ENCODE measurements at places on chromosomes 7 and 10.

GRCh38 chr7:47581804-47582763 lies at the start of gene TNS3:
TNS3 (minus strand) TSS chr7:47582111; CDS start chr7:47439636, 142,475 bp downstream.
- no peak for DNase-seq

GRCh38 chr7:55072251-55072650 lies 53.4 kb downstream of the EGFR start:
- DNase-seq = no peak

DNA sequence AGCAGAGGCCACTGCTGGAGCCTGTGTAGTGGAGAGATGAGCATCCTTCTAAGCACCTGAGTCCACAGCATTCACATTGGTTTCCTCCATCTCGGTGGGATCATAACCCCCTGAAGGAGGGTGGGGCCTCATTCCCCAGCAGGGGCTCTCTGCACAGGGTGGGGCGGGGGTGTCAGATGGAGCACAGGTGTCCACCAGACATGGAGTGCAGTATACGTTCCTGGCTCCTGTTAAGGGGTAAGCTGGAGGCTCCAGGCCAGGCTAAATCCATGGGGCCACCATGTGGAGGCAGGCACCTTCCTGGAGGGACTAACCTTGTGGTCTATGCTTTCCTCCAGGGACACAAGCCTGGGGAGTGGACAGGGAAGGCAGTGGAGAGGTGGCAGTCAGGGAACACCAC lies 252.6 kb downstream of the GRID1 start:
- DNase-seq = no peak

DNA sequence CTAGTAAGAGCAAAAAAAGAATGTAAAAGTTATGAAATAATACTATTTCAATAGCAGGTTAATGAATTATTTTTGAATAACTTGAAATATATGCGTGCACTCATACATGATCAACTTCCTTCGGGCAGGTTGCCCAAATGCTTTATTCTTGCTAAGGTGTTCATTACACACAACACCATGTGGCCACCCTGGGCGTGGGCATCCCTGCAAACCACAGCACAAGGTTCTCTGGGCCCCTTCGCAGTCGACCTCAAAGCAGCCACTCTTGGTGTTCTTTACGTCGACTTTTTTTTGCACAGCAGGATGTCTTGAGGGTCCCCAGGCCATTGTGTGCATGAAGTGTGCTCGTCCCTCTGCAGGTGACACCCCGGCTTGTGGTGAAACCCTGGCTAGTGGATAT lies 300.7 kb upstream of the PITRM1 start:
- no peak for DNase-seq

DNA sequence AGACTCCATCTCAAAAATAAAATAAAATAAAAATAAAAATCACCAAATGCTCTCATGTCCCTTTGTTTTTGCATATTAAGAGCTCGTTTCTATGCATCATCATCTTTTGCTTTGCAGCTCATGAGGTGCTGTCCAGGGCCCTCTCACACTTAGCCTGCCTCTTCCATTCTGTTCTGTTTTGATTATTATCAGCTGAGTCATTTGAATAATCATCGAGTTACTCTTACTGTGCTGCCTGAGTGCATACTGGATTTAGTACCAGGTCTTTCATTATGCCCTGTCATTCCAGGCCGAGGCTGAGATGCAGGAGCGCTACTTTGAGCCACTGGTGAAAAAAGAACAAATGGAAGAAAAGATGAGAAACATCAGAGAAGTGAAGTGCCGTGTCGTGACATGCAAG lies 33.0 kb downstream of the UCMA start:
- no peak for DNase-seq

DNA sequence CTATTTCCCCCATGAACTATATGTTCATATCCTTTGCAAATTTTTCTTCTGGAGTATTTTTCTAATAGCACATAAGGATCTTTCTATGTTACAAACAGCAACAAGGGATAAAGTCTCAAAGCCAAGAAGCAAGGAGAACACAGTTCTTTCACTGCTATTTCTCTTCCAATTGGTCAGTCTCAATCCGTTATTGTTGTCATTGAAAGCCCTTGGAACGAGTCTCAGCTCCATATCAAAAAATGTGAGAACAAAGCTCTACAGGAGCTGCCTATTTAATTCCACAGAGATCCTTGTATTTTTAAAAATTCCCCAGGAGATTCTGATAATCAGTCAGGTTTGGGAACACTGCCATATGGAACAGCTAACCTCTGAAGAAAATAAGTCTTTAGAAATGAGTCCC lies 15.7 kb downstream of the SLC35B4 start:
- DNase-seq = no peak

GRCh38 chr7:95006010-95006409 lies 98.6 kb downstream of the PPP1R9A start:
- DNase-seq = no peak

- DNase-seq = no peak
Observed at GRCh38 chr10:92848037-92848440, 281 bp upstream of the EXOC6 start.

DNA sequence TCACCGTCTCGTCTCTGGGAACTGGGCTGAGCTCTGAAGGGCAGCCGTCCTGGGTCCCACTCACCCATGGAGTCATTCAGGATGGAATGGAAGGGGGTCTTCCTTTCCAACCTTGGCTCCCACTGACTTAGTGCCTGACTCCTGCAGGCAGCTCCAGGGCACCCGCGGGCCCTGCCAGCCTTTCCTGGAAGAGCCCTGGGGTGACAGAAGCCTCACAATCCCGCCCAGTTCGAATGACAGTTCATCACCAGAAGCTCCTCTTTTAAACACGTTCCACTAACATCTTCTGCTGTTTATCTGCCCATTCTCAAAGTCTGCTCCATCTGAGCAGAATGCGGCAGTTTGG lies 110.6 kb downstream of the TNS3 start:
- no peak for DNase-seq

DNA sequence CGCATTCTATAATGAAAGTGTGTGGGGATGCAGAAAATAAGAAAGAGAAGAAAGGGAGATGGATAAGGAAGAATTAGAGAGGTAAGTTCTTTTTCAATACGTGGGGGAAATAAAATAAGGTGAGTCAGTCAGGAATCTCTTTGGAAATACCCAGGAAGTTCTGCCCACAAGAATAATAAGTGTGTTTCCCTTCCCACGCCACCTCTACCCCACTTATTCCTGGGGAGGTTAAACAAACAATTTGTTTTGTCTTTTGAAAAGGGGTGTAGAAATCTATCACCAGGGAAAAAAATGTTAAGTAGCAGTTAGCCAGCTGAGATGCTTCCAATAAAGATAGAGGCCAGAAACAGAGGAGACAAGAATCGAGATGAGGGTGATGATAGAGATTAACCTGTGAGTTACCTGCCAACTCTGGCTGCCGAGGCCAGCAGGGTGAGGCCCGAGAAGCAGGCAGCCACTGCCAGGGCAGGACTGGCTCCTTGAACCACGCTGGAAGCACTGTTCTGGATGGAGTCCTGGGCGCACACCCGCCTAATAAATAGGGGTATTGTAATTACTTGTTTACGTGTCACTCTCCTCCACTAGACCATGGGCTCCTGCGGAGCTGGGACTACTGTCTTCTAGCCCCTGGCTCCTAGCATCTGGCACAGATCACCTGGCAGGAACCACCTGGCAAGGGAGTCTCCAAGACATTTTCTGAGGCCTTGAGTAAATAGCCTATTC lies 191.3 kb downstream of the FGFR2 start:
- DNase-seq = no peak

GRCh38 chr7:19161671-19162070 lies 16.4 kb upstream of the FERD3L start:
- DNase-seq = no peak

DNA sequence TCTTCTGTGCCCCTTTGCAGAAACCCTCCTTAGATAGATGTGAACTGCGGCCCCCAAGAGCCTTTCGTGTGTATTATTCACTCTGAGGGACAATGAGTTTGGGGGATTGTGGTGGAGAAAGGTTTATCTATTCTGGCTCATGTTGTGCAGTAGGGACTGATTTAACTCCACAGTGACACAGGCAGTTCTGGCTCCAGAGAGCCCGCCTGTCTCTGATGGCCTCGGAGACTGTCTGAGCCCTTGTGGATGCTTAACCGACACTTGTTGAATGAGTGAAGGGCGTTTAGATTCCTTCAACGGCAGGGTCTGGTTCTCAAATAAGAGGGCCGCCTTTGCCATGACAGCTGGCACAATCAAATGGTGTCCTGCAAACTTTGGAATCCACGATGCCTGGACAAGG lies 5.8 kb downstream of the NPTX2 start:
- DNase-seq = no peak
